ENCODE measurements at places on chromosomes 11 and 22. TPM values are rescaled to one million over a fixed set of nuclear protein-coding genes. Genes with fewer than 3 reads are reported as not detected.

Gene CRYBB3
- 0.23 TPM for polyA plus RNA-seq

Gene OR10S1
- not detected for polyA plus RNA-seq

DNA sequence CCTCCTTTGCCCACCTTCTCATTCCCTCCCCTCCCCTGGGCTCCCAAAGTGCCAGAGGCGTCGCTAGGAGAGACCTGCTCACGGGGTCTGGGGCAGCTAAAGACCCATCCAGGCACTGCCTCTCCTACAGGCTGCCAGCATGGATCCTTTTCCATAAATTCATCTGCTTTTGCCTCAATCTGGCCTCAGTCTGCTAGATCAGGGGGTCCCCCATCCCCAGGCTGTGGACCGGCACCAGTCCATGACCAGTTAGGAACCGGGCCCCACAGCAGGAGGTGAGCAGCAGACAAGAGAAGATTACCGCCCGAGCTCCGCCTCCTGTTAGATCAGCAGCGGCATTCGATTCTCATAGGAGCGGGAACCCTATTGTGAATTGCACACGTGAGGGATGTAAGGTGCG lies 12.3 kb downstream of the LTO1 start:
- DNase-seq, result no peak

DNA sequence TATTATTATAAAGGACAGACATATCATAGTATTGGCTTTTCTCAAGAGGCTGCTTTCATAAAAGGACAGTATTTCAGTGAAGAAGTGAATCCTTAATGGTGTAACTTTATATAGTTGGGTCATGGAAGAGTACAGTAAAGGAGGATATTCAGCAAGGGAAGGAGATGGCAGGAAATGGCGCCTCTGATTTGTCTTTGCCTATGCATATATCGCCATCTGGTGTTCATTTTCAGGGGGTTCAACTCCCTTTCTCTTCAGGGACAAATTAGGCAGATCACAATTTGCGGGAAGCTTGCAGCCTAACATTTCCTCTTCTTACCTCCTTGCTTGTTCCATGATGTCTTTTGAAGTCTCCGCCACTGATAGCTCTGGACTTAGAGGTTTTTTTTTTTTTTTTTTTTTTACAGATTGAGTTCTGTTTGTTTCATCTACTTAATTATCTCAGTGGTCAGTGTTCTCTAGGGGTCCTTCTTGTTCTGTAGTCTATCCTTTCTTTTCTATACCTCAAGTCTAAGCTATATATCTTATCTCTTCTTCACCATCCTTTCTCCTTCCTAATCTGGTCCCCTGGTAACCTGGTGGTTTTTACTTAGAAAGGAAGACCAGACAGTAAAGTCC lies 21.8 kb upstream of the RRM1 start:
- DNase-seq, result peak; percentile 79

- DNase-seq, result no peak
Observed at GRCh38 chr22:50530580-50530876, 716 bp upstream of the TYMP start.

- DNase-seq, result no peak
Observed at GRCh38 chr11:61404103-61404502, 11.7 kb downstream of the TMEM216 start.

Measured in hindlimb muscle (tissue), 1 donor.